ENCODE measurements at places on chromosomes 7 and 10. TPM values are rescaled to one million over a fixed set of nuclear protein-coding genes. Genes with fewer than 3 reads are reported as not detected.

DNA sequence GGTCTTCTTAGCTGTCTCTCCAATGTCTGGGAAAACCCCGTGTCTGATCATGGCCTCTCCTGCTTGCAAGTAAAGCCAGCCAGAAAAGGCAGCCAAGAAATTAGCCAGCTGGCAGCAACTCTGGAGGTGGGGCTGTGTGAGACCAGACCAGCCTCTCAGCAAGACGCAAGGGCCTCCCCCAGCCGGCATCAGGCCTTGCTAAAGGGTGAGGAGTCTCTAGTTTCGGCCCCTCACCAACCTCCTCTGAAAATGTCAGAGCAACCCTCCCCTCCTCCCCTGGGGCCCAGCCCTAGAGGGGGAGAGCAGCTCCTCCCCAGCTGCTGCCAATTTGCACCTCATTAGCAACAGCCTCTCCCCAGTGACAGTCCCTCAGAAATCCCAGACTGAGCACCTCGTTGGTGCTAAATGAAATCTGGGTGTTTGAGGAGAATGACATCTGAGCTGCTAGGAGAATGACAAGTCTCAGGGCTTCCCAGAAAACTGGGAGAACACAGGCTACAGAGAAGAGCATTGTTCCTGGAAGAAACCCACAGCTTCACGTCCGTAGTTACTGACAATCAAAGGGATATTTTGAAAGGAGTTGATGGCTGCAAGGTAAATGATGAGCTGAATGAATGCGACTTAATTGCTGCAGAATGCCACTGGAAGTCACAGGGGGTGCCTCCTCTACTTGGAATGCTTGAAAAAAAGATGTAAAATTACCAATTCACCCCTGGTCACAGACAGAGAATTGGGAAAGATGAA is 25.9 kb downstream of the DGKI start:
- no peak for DNase-seq

DNA sequence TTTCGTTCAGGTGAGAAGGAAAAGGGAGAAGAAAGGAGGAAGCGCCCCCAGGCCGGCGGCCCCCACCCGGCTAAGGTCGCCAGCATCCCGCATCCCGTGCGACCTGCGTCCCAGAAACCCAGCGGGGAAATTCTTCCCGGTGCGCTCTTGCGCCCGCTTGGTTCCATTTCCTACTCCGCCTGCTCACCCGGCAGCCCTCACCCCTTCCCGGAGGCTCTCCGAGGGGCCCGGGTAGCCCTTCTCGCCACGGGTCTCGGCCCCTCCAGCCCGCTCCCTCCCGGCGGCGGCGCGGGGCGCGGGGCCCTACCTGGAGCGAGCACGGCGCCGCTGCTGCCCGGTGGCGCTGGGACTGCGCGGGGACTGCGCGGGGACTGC is at the start of gene PRKCQ:
PRKCQ (minus strand) TSS at position 373 of the 375 bp plus-strand sequence. CDS start 65,141 bp downstream, outside the sequence.
- no peak for DNase-seq

LIPN gene
- polyA plus RNA-seq: not detected

GPR15LG gene
- polyA plus RNA-seq: 0.78 TPM

CALHM2 gene
- polyA plus RNA-seq: 14.5 TPM
